Right renal pelvis (tissue), 4 donors: ENCODE measurements at places on chromosomes 6 and 20. TPM values are rescaled to one million over a fixed set of nuclear protein-coding genes. Genes with fewer than 3 reads are reported as not detected.

Gene TDRD6
- polyA plus RNA-seq = 4.9 TPM

GRCh38 chr6:153215242-153215641 is 84.2 kb upstream of the RGS17 start:
- no peak for DNase-seq

GRCh38 chr20:53161473-53161872 is 189.3 kb downstream of the TSHZ2 start:
- DNase-seq = no peak

Gene TCEA2
- polyA plus RNA-seq = 77.9 TPM

- no peak for DNase-seq
These were observed 929 bp downstream of the CDH22 start for GRCh38 chr20:46307139-46307998.

Gene BPIFA1
- not detected for polyA plus RNA-seq

DNA sequence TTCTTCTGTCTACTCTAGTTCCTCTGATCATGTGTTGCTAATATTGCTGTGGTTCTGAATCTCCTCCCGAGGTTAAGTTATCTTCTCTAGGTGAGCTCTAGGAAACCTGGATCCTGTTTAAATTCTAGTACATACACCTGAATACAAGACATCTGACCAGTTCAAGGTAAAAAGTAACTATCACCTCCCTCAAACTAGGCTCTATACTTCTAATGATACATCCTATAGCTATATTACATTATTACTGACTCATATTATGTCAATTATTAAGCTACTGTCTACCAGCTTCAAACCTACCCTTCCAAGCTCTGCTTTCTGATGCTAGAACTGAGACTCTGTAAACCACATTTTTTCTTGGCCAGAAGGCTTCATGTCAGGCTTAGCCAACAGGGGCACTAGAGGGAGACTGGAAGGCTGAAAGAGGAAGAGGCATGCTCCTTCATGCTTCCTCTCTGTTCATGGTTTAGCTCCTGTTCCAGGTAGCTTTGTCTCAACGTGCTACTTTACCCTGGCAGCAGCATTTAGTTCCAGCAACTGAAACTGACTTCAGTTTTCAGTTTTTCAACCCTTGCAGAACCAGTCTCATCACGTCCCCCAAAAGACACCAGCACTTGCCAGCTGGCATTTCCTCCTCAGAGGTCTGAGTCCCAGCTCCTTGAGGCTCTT is 148.4 kb upstream of the TOP1 start:
- DNase-seq = no peak
